ENCODE measurements at places on chromosomes 5 and 9.

DNA sequence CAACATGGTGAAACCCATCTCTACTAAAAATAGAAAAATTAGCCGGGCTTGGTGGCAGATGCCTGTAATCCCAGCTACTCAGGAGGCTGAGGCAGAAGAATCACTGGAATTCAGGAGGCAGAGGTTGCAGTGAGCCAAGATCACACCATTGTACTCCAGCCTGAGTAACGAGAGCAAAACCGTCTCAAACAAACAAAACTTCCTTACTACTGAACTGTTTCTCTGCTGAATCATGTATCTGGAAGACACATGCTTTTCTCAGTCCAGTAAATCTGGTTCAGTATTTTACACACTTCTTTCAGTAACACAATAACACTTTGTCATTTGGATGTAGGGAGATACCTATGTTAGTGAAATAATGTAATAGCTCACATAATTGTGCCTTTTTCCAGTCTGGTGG is 7.9 kb downstream of the TRMT10B start:
- no peak for DNase-seq

DNA sequence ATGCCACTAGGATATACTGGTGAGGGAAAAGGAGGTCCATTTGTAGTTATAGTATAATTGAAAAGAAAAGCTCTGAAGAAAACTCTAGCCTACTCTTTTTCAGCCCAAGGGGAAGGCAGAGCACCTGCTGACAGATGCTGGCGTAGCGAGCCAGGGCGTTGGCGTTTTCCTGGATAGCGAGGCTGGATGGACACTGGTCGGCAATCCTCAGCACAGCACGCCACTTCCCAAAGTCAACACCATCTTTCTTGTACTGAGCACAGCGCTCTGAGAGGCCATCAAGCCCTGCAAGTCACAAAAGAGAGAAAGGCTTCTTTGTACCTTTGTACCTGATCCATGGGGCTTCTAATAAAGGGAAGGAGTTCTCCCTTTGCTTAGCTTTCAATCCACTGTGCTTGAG is 8.2 kb downstream of the ALDOB start:
- no peak for DNase-seq

DNA sequence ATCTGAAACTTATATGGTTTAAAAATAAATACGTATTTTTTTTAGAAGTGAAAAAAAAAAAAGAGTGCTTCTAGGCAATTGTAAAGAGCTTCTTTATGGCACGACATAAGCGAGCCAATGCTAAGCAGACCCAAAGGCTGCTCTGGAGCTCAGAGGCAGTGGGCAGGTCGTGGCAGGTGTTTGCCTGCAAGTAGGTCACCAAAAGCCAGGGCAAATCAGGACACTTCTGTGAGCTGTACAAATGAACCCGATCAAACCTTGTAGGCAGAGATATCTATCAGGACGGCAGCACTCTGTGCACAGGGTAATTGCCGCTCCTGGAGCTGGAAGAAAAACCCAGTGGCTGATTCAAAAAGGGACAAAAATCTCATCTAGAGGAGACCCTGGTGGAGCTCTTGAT is 75.9 kb downstream of the IRX2 start:
- DNase-seq, result no peak

GRCh38 chr9:96253059-96253696 is 48.8 kb downstream of the HSD17B3 start:
- no peak for DNase-seq

- DNase-seq, result no peak
Measured at GRCh38 chr5:154501566-154501965, 23.5 kb upstream of the HAND1 start.

DNA sequence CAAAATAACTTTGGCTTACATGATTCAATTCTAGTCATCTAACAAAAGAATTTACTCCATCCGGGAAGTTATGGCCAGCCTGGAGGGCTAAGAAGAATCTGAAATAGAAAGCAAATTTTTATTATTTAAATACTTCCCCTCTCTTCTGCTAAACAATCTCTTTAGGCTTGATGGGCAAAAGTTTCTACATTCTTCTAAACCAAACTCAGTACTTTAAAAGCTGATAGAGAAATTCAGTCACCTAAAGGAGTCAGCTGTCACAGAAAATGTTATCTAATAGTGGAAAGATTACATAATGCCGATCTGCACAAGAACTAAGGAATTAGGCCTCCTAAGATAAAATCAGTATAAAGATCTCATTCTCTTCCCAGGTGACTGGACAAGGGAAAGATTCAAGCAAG is 32.4 kb downstream of the GNAQ start:
- no peak for DNase-seq

DNA sequence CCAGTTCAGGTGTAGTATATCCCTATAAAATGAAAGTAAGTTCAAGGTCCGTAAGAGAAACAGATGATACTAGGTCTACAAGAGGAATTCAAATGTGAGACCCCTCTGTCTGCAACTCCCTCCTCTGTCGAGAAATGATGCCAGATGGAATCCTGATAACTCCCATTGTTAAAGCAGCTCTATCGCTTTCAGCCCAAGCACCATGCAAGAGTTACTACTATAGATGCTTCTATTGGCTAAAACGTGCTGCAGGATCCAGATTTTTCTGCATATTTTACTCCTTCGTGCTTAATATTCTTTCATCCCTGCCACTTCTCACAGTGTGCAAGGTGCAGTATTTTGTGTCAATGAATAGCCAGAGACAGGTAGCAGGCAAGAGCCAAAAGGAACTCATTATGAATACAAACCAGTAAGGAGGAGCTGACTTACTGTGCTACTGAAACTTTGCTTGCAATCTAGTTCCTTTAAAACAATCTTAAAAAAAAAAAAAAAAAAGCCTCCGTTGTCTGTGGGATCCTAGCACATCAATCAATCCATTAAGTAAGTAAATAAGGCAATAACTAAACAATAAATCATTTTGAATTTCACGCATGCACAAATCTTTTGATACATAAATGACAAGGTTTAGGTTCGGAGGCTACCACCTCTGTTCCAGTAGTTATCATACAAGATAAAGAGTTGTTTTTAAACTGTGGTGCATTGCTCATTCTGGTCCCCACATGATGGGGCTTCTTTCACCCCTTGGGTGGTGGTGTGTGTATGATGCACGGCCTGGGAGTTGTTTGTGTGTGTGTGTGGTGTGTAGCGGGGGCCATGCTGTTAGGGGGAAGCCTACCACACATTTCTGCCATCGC is 151.1 kb upstream of the MPDZ start:
- no peak for DNase-seq

All from activated CD8-positive, alpha-beta memory T cell treated with anti-CD3 and anti-CD28 coated beads for 1 hour (primary cell).